Stimulated activated CD4-positive, alpha-beta T cell treated with anti-CD3 and anti-CD28 coated beads, TNF-alpha, amount 100 ng/mL, for 48 hours (primary cell): ENCODE measurements at places on chromosomes 6 and 20.

DNA sequence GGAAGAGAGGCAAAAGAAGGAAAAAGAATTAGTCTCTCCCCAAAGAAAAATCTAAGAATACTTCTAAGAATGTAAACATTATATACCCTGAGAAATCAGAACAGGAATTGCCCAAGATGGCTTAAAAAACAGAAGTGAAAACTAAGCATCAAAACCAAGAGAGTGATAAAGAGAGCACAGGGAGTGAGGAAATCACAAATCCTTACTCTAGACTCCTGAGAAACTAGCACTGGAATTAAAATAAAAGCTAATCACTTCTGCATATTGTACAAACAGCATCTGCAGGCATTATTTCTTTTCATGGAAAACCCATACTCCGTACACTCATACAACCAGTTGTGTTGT, 285.7 kb downstream of the BTBD9 start:
- DNase-seq, result no peak

GRCh38 chr6:127950566-127951145, 49.8 kb upstream of the THEMIS start:
- no peak for DNase-seq

GRCh38 chr20:10541668-10542411, 106.7 kb downstream of the SLX4IP start:
- DNase-seq, result no peak

GRCh38 chr6:11196511-11197174, 35.8 kb downstream of the NEDD9 start:
- no peak for DNase-seq

DNA sequence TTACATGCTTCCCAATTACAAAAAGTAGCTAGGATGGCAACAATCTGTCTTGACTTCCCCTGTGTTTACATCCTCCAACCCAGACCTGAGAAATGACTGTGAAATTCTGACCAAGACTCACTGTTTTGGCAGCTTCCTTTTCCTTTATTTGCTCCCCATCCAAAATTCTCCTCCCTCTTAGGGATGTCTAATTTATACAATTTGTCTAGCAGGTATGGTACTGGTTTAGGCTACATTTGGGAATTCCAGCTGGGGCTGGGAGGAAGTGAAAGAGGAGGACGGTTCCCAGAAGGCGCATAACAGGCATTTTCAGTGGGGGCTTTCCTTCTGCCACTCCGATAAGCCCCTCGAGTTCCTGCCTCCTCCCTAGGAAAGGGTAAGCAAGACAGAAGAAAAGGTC, 231.5 kb upstream of the BTBD3 start:
- no peak for DNase-seq

DNA sequence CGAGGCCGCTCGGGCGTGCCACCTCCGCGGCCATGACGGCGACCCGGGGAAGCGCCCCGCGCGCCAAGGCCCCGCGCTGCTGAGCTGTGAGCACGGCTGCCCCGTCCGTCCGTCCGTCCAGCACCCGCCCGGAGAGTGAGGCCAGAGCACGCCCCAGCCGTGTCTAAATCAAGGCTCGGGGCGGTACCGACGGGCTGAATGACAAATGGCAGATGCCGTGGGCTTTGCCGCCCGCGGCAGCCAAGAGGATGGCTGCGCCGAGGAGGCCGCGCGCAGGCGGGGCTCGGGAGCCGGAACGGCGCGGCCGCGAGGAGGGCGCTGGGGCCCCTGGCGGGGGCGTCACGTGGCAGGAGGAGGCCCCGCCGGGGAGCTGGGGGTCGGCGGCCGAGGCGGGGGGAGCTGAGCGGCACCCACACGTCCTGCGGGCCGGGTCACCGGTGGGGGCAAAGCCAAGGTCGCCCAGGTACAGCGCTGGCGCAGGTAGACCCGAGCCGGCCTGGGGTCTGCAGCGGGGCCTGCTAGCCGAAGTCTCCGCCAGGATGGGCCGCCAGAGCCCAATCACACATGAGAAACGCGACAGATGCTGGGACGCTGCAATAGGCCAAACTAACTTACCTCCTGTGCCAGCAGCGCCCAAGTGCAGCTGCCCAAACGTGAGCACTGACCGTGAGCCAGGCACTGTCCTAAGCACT, at the start of gene PLAGL1:
Gene PLAGL1, minus strand, starts transcription at position 140 of the 692 bp plus-strand sequence. CDS start 60,123 bp downstream, outside the sequence.
- DNase-seq, result no peak

DNA sequence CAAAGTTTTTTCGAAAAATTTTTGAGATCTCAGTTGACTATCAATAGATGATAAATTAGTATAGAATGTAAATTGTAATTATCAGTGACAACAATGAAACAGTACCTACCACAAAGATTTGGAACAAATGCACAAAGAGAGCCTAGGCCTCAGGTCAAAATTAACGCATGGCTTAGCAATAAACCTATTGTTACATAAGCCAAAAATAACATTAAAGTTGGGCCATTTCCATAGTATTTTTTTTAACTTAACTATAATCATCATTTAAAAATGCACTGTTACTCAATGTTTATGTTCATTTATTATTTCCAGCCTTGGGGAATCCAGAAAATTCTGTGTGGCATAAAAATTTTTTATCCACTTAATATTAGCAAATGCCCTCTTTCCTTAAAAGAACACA, 117.0 kb downstream of the EPB41L2 start:
- no peak for DNase-seq

- no peak for DNase-seq
These were observed 100.1 kb downstream of the CDC5L start for GRCh38 chr6:44487586-44487985.

DNA sequence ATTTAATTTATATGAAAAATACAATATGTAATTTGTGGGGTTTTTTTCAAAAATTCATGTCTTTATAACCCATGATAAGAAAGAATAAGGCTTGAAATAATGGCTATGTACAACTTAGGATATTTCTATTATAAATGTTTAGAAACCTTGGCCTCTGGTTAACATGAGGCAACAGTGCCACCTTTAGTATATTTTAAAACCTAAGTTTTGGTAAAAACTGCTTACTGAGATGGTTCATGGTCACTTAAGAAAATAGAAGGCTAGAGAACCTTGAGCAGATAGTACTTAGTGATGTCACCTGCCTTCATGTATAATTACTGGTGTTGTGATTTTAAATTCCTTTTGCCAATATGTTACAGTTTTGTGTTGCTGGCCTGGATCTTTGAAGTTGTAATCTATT, 176.4 kb downstream of the ADGB start:
- no peak for DNase-seq

GRCh38 chr6:8212720-8213434, 110.5 kb upstream of the EEF1E1 start:
- no peak for DNase-seq

DNA sequence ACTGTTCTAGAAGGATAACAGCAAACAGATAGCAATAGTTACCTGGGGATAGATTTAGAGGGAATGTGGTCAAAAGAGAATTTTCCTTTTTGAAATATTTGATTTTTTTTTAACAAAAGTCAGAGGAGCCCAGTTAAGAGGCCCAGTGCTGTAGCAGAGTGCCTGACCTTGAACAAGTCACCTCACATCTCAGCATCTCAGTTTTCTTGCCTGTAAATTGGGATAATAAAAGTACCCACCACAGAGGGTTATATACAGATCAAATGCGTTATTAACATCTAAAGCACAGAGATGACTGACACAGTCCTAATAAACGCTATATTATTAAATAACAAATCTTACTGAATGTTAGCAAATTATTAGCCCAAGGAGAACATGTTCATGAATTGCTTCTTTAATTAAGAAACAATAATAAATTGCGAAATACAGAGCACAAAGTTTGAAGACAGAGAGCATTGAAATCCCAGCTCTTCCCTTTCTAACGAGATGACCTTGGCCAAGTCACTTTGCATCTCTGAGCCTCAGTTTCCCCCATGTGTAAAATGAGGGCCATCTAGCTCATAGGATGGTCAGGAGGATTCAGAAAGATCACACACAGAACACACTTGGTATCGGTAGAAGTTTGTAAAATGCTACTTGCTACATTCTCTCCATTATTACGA, 35.5 kb downstream of the PTGIS start:
- DNase-seq, result no peak

GRCh38 chr6:4588163-4588562, 188.0 kb upstream of the CDYL start:
- no peak for DNase-seq

DNA sequence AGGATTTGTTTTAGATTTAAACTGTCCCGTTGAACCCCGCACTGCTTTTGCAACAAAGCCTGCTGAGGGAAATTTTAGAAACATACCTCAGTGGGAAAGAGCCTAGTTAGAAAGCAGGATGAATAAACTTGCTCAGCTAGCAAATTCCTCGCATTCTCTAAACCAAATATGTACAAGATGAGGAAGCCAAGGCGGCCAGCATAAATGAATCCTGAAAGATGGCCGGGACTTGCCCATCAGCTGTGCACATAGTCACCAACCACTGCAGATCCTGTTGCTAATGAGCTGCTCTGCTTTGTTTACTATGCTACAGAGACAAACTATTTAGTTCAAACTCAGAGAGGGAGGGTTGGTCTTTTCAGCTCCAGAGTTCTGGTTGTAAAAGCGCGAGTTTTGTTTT, 49.0 kb downstream of the TMEM170B start:
- no peak for DNase-seq

DNA sequence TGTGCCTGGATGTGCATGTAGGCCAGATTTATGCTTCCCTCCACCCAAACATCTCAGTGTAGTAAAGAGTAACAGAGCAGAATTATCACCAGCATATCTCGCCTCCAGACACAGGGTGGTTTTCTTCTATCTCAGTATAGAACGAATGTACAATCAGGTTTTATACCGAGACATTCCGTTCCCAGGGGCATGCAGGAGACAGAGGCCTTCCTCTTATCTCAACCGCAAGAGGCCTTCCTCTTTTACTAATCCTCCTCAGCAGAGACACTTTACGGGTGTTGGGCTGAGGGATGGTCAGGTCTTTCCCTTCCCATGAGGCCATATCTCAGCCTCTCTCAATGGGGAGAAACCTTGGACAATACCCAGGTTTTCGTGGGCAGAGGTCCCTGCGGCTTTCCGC, 36.4 kb upstream of the MC3R start:
- DNase-seq, result no peak

DNA sequence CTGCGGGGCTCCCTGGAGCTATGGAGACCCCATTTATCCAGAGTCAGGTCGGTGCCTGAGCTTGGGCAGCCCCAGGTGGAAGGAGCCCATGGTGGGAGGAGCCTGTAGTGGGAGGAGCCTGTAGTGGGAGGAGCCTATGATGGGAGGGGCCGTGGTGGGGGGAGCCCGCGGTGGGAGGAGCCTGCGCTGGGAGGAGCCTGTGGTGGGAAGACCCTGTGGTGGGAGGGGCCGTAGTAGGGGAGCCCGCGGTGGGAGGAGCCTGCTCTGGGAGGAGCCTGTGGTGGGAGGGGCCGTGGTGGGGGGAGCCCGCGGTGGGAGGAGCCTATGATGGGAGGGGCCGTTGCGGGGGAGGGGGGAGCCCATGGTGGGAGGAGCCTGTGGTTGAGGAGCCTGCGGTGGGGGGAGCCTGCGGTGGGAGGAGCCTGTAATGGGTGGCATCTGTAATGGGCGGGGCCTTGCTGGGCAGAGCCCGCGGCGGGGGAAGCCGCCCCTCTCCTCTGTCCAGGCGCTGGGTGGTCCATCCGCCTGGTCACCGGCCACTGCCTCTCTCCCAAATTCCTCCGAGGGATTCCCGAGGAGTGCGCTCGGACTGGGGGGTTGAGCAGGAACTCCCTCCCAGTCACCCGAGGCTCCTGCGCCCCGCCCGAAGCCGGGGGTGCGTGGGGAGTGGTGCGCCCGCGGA, 567 bp upstream of the FNDC11 start:
- DNase-seq, result peak; percentile 87

GRCh38 chr6:106546691-106547414, 82.4 kb downstream of the RTN4IP1 start:
- no peak for DNase-seq

GRCh38 chr6:155384321-155384952, 70.2 kb upstream of the TFB1M start:
- DNase-seq, result no peak

DNA sequence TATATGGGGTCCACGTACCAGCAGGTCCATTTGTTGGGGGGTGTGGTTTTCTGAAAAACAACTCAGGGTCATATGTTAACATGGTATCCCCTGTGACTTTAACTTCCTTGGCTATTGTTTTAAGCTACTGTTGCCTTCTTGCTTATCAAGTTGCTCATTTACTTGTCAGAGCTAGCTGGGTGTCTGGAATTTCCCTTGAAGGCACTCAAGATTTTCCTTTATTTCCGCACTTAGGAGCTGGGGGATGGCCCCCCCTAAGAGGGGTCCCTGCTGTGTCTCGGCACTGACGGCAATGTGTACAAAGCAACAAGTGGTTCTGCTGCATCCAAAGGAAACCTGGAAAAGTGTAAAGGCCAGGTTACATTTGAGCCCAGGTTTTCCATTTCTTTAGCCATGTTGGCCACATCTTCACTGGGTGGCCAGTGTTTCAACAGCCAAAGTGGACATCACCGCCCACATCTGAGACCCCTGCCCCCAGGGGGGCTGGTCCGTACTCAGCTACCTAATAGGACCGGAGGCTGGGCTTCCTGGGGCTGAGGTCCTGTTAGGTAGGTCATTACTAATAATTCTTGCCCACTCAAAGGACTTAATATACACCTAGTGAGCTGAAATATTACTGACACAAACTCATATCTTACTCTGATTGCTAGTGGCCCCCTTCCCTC, 24.8 kb upstream of the SYNDIG1 start:
- DNase-seq, result no peak

DNA sequence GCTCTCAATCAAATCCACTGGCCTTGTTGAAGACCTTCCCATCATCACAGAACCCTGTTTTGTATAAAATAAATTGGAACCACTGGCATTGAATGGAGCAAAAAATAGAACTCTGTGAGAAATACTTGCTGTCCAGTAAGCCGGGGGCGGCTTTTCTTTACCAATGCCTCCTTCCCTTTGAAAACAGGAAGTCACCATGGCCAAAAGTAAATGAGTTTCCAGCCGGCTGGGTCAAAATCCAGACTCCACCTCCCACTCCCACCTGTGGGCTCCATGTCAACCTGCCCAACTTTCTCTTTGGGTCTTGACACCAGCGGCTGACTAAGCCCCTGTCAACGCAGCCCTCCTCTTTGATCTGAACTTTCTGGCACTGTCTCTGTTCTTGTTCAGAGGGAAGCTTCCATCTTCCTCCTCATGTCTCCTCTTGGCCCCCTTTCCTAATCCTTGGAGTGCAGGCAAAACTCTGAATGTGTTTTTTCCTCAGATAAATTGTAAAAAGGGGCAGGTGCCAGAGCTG, 95.2 kb downstream of the TFAP2C start:
- no peak for DNase-seq

DNA sequence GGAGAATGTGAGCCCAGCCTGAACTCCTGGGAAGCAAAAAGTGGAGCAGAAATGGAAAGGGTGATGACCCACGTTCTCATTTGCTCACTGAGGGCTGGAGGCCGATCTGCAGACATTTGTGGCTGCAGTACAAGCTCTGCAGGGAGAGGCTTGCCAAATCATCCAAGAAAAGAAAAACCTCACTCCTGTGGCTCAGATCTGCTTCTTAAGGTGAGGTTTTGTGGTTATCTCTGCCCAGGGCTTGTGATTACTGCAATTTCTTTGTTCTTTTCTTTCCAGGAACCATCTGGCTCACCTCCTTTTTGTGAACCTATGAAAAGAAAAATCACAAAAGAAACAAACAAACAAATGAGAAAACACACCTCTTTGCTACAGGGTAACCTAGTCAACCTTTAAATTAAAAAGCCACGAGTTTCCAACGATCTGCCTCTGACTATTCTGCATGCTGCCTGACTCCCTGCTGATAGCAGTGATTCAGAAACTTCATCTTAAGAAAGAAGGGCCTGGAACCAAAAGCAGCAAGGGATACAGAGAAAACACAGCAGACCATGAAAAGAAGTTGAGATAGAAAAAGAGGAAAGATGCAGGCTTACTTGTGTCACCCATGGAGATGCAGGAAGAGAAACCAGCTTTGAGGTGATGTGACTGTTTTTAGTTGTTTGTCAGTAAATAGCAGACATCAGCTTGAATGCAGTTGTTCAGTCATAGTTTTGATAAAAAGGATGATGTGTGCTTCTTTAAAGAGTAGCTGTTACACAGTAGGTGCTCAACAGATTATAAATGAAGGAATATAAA, 165.1 kb downstream of the LMBRD1 start:
- no peak for DNase-seq
